Thoracic aorta (tissue), 2 donors: ENCODE measurements at places on chromosomes 1 and 21. TPM values are rescaled to one million over a fixed set of nuclear protein-coding genes. Genes with fewer than 3 reads are reported as not detected.

DAB1 gene
- total RNA-seq: not detected

DNA sequence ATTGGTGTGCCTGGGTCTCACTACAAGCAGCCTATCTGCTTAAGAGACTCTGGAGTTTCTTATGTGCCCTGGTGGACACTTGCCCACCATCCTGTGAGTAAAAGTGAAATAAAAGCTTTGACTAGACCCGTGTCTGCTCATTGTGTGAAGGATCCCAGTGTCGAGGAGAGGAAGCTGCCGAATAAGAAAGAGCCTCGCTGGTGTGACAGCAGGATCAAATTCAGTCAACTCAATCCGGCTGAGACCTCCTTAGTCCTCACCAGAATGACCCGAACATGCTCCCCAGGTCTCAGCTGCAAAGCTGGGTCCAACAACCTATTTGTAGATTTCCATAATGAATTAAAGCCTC is 14.8 kb downstream of the CD2 start:
- DNase-seq: no peak

- no peak for DNase-seq
Measured at GRCh38 chr1:225366018-225366417, 61.8 kb downstream of the LBR start.

DNA sequence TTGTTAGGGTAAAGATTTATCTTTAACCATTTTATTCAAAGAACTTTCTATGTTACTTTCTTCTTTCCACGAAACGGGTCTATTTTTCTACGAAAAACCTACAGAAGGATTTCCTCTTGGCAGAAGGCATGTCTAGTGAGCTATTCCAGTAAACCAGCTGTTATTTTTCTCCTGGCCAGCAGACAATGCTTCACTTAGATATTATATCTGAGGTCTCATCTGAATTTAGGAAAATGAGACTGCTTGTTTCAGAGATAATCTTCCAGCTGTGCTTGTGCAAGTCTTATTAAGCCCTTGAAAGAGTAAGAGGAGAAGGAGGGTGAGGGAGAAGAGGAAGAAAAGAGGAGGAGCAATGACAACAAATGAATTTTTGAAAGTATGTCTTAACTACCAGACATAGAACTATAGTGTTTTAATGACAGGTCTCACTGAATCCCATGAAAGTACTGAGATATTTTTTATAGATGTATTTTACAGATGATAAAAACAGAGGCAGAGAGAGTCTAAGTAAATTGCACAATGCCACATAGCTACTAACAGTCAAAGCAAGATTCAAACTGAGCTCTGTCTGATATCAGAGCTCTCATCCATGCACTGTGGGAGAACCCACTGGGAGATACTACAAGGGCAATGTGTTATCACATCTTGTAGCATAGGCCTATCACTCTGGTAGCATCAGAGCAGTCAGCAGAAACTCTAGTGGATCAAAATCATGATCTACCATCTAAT is 54.6 kb upstream of the SAMSN1 start:
- no peak for DNase-seq

GRCh38 chr1:58000116-58000515 is 546.4 kb downstream of the OMA1 start:
- DNase-seq: no peak
